Frontal cortex (tissue), 4 donors: ENCODE measurements at places on chromosomes 2 and 18.

GRCh38 chr18:725646-726045 lies 13.2 kb upstream of the ENOSF1 start:
- no peak for DNase-seq

GRCh38 chr2:99032001-99032400 lies 96.0 kb upstream of the CRACDL start:
- no peak for DNase-seq

- no peak for DNase-seq
These were observed 1132.8 kb downstream of the LRP1B start for GRCh38 chr2:140998017-140998416.

- no peak for DNase-seq
These were observed 21.6 kb upstream of the RAB6C start for GRCh38 chr2:129957891-129958290.

DNA sequence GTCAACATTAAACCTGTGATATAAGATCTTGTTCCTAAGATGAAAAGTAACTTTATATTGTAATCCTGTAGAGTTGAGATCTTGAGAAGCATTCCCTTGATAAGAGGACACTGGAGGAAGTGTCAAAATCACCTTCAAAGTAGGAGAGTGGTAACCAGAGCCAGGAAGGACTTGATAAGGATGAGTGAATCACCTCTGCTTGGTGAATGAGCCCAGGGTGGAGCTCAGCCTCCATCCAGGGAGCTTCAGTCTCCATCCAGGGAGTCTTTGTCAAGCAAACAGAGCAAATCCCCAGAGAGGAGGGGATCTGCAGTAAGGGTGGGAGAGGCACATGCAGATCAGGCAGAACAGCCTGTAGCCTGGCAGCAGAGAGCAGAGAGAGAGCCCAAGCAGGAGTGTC lies 167.1 kb upstream of the SIX2 start:
- no peak for DNase-seq

GRCh38 chr2:101981504-101981903 lies 10.3 kb upstream of the IL1R2 start:
- DNase-seq, result no peak

DNA sequence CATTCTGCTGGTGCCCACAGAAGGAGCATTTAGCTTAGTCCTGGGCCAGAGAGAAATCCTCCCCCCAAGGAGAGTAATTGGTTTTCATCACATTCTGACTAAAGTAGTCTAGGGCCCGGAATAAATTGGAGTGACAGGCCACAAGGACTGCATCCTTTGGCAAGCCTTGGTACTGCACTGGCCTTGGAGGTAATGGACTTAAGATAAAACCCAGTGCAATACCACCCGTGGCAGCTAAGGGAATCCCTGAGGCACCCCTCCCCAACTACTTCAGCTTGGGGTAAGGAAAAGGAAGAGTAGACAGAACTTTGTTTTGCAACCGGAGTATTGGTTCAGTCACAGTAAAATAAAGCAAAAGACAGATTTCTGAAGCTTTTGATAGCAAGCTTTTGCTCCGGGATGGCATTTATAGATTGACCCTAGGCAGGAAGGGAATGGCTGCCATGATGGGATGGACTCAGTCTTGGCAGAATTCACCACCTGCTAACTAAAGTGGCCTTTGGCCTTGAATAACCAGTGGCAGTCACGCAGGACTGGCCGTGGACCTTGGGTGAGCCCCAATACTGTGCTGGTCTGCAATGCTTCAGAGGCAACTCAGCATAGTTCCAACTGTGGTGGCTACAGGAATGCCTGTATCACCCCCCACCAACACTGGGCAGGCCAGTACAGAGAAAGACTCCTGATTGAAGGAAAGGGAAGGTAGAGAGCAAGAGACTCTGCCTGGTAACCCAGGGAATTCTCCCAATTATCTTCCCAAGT lies 14.1 kb downstream of the ORC4 start:
- no peak for DNase-seq

DNA sequence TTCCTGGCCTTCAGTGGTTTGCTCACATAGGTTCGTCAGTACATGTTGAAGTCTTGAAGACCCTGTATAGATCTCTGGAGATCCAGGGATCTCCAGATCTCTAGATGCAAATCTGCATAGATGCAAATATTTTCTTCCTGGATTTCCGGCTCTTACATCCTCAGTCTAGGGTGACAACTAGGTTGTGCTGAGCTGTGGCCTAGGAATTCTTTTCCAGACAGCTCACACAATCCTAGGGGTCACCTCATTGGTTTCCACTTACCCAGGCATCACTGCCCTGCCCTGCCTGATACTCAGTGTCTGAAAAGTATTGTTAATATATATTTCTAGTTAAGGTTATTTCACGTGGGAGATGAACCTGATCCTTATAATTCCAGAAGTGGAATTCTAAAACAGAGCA lies 105.1 kb upstream of the TTC27 start:
- DNase-seq, result no peak

DNA sequence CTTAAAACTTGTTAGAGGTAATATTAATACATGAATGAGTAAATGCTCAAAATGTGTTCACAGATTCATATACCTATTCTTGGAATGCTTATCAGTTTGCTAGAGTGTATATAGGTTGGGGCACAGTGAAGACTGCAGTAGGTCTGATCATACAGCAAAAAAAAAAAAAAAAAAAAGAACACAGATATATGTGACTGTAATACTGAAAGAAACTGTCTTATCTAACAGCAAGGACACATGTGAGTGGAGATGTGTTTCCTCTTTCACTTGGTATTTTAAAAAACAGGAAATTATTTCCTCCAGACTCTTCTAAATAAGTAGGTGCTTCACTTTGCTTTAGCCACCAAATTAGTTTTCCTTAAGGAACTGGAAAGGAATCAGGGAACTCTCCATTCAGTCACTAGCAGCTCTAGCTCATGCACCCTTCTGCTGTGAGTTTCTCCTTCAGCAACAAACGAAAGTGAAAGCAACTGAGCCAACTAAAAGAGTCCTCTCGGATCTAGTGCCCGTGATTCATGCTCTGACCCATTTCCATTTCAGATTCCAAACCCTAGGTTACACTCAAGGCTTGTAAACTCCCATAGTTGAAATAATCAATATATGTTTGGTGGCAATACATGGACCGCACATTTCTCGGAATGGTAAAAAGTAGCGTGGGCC lies 98.5 kb downstream of the DSEL start:
- peak; percentile 9 for DNase-seq

- DNase-seq, result no peak
These were observed 408.9 kb downstream of the LRATD1 start for GRCh38 chr2:15041429-15041837.

DNA sequence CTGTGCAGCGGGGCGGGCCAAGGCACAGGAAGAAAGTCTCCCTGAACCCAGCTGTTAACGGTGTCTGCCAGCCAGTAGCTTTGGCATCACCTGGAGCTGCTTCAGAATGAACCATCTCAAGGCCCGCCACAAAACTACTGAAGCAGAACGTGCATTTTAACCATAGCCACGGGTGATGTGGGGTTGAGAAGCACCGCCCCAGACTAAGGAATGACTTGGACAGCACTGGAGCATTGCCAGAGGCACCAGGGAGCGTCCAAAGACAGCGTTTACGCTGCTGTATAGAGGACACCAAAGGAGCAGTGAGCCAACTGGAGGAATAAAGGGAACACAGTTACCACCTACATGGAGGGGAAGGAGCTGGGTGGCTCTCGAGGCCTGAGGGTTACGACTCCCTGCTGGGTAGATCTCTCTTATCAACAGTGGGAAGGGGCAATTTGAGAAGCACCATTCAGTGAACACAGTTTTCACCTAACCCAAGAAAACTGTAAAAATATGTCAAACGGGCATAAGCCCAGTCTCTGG lies 28.4 kb upstream of the LONRF2 start:
- DNase-seq, result no peak

DNA sequence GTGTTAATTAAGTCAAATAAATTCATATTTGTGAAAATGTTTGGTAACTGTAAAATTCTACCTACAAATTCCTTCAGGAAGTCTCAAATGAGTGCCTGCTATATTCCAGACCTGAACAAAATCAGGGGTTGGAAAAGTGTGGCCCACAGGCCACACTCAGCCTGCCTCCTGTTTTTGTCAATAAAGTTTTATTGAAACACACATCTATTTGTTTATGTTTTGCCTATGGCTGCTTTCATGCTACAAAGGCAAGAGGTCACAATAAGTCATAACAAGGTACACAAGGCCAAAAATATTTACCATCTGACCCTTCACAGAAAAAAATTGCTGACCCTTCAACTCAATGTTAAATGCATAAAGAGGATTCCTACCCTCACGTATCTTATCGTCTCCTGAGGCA lies 581.7 kb downstream of the ARHGAP15 start:
- no peak for DNase-seq

- DNase-seq, result no peak
These were observed 22.0 kb upstream of the DNMT3A start for GRCh38 chr2:25363733-25364132.

DNA sequence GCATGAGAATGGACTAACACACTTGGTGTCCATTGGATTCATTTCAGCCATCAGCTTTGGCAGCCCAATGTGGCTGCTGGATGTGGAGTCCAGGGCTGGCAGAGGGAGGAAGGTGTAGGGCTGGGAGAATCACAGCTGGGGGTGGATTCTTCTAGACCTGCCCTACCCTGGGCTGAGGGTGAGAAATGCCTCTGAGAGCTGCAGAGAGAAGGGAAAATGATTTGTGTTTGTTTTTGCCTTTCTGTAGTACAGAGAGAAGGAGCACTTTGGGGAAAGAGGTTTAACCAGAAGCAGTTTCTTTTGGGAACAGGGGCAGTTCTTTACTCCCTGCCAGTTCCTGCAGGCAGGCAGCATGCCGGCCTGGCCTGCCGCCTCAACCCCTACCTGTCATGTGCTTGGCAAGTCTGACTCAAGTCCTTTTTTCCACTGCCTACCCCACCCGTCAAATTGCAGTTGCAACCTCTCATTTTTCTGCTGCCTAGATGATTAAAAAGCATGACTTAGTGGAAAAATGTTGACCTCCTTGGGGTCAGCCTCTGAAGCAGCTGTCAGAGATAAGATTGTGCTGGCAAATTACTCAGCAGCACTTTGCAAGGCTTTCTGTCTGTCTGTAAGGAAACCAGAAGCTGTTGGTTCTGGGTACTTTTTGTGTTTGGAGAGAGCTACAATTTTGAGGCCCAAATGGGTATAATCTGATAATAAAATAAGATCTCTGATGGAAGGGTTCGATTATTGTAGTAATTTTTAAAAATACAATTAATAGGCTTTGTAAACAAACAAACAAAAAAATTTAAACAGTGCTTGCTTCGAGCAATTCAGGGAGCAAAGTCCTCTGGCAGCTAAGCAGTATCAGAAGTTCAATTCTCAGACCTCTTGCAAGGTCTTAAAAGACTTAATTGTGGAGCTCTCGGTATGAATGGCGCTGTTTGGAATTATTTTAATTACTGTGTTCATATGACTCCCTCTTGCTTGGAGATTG lies 21.7 kb downstream of the LBH start:
- no peak for DNase-seq

DNA sequence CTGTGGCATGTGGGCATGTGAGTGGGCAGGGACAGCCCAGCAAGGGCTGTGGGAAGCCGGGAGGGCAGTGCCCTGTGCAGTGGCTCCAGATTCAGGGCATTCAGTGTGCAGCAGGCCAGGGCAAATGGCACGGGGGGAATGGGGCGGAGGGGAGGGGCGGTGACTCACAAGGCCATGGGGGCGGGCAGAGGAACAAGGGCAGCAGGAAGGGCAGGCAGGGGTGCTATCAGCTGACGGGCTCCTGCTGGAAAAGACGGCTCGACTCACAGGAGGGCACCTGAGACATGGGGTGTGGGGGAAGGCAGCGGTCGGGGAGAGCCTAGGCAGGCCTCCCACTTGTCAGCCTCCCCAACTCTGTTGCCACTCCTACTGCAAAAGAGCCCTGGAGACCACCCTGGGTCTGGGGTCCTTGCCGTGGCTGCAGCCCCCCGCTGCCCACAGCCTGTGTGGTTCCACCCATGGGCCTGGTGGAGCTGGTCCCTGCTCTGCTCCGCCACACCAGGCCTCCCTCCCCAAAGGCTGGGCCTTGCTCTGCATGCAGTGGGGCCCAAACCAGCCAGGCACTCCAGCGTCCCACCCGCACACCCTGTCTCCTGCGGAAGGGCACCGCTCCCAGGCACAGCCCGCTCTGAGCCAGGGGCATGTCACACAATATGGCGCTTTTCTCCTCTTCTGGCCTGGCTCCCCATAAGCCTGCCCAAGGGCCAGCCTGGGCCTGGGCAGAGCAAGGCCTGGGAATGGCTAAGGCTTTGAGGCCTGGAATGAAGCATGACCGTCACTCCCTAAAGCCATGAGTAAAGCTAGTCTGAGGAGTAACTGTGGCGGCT lies 25.9 kb downstream of the HS6ST1 start:
- DNase-seq, result no peak

GRCh38 chr2:149816756-149817551 lies 229.4 kb upstream of the MMADHC start:
- no peak for DNase-seq

- no peak for DNase-seq
These were observed 47.0 kb downstream of the SLC9A4 start for GRCh38 chr2:102520009-102520408.

- DNase-seq, result no peak
These were observed 8.9 kb downstream of the MAPRE2 start for GRCh38 chr18:35050028-35050546.

DNA sequence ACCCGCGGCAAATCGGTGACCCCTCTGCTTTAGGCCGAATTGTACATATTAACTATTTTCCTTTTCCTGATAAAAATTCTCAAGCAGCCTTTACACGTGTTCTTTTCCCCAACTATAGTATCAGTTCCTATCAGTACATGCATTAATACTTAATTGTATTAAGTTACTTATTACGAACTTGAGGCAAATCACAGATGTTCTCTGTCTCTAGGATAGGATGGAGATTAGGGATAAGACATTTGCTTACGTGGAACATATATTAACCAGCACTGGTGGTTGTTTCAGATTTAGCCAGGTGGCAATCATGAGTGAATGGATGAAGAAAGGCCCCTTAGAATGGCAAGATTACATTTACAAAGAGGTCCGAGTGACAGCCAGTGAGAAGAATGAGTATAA lies 675 bp downstream of the GEMIN6 start:
- DNase-seq, result no peak

DNA sequence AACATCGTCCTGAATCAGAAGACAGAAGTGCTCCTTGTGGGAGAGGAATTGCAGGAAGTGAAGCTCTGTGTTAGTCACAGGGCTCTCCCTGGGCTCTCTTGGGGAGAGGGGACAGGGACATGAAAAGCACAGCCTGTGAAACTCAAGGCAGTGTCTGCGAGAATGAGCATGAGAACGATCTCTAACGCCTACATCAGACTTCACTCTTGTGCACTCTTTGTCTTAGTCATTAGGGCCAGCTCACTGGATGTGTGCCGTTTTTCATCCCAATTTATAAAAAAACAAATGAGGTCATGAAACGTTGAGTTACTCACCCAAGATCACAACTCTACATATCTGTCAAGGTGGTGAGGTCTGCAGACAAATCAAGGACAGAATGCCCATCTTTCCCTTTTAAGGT lies 27.0 kb upstream of the TWIST2 start:
- DNase-seq, result no peak

DNA sequence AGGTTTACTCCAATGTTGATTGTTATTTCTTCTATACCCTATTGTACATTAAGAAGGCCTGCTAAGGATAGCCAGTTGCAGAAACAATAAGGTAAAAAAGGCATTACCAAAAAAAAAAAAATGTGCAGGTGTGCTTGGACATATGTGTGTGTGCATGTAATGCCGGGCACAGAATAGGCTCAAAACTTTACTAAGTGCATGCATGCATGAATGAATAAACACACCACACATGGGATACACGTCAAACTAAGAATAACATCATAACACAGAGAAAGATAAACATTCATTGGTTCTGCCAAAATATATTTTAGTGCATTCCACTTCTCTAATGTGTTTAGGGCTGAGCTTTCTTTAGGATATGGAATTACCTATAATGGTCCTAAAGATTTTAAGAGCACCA lies 298.2 kb downstream of the TCF4 start:
- no peak for DNase-seq
